ENCODE measurements at places on chromosomes 13 and 19. TPM values are rescaled to one million over a fixed set of nuclear protein-coding genes. Genes with fewer than 3 reads are reported as not detected.
A peak's percentile ranks its signal among the peaks of the same experiment; 100 is the strongest.

GRCh38 chr13:45367358-45367757 lies 26.4 kb upstream of the TPT1 start:
- peaks cover 23% of the 10 kb centered on the region for H3K4me1 ChIP-seq
- H3K36me3 ChIP-seq = peaks cover 29% of the 10 kb centered on the region
- peak overlapping the region; percentile 9 for H3K27ac ChIP-seq
- no peak overlapping the region for H3K4me3 ChIP-seq
- no peaks in the 10 kb centered on the region for H3K27me3 ChIP-seq

- H3K27ac ChIP-seq = no peak overlapping the region
- no peak overlapping the region for H3K4me3 ChIP-seq
- H3K4me1 ChIP-seq = no peaks in the 10 kb centered on the region
- DNase-seq = peak; percentile 62
- no peaks in the 10 kb centered on the region for H3K27me3 ChIP-seq
Measured at GRCh38 chr13:77521595-77522367, 13.7 kb upstream of the SCEL start.

- no peaks in the 10 kb centered on the region for H3K4me1 ChIP-seq
- no peak for DNase-seq
- no peaks in the 10 kb centered on the region for H3K27me3 ChIP-seq
Measured at GRCh38 chr13:75055296-75055695, 426.7 kb downstream of the TBC1D4 start.

- H3K36me3 ChIP-seq = no peaks in the 10 kb centered on the region
- H3K4me1 ChIP-seq = no peaks in the 10 kb centered on the region
- peaks cover 3% of the 10 kb centered on the region for H3K27me3 ChIP-seq
- no peak within 1 kb of the TSS for H3K4me3 ChIP-seq
- DNase-seq = peak; percentile 77
Measured at GRCh38 chr13:51844862-51845573, at the start of gene TMEM272. TMEM272 (minus strand) TSS chr13:51845177; CDS start chr13:51838530, 6,647 bp downstream.

DNA sequence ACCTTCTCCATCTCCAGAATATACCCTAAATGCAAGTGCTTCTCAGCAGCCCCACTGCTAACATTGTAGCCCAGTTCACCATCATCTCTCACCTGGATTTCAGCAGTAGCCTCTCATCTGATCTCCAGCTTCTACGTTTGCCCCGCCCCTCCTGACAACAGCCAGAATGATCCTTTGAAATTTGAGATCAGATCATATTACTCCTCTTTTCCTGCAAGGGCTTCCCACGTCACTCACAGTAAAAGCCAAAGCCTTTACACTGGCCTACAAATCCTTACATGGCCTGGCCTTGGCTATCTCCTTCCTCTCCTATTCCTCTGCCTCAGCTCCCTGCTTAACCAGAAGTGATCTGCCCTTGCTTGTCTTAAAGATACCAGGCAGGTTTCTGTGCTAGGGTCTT lies 94.3 kb upstream of the NBEA start:
- H3K4me1 ChIP-seq = no peaks in the 10 kb centered on the region
- DNase-seq = no peak
- H3K4me3 ChIP-seq = no peak overlapping the region

DLEU7 gene
- not detected for total RNA-seq

CATSPERD gene
- not detected for total RNA-seq

Measured in stomach (tissue), 19 donors.